ENCODE measurements at places on chromosomes 5 and 9. TPM values are rescaled to one million over a fixed set of nuclear protein-coding genes. Genes with fewer than 3 reads are reported as not detected.

DNA sequence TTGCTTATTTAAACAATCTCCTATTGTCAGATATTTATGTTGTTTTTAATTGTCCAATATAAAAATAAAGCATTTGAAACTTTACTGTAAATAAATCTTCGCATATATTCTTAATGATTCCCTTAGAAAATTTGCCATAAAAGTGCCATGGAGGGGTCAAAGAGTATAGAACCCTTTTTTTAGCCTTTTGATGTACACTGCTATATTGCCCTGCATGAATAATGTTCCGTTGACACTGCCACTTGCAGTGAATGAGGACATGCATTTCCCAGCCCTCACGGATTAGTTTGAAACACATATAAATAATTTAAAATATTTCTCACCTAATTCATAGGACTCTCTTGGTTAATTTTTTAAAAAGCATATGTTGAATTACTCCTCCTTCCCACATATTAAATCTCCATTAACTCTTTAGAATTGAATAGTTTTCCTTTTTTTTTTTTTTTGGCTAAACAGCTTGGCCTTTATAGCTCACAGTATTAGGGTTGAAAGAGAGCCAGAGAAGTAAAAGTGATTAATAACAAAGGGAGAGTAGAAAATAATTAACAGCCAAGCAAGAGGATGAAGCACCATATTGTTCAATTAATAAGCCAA lies 129.8 kb upstream of the SGCD start:
- DNase-seq = no peak

- no peak for DNase-seq
These were observed 46.9 kb downstream of the VCAN start for GRCh38 chr5:83518319-83519061.

DNA sequence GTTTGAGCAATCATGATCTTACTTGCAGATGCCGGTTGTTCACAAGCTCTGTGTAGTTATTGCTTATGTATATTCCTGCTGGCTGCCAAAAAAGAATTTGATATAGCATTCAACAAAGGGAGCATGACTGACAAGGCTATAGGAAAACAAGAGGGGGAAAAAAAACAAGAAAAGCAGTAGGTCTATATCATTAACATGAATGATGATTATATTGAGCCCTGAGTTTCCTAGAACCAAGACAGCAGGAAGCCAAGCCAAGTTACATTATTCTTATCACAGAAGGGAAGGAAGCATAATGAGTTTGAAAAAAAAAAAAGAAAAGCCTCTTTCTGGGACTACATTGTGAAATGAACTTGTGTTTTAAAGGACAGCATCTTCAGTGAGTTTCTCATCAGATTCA lies 41.0 kb downstream of the TSTD2 start:
- DNase-seq = no peak

DNA sequence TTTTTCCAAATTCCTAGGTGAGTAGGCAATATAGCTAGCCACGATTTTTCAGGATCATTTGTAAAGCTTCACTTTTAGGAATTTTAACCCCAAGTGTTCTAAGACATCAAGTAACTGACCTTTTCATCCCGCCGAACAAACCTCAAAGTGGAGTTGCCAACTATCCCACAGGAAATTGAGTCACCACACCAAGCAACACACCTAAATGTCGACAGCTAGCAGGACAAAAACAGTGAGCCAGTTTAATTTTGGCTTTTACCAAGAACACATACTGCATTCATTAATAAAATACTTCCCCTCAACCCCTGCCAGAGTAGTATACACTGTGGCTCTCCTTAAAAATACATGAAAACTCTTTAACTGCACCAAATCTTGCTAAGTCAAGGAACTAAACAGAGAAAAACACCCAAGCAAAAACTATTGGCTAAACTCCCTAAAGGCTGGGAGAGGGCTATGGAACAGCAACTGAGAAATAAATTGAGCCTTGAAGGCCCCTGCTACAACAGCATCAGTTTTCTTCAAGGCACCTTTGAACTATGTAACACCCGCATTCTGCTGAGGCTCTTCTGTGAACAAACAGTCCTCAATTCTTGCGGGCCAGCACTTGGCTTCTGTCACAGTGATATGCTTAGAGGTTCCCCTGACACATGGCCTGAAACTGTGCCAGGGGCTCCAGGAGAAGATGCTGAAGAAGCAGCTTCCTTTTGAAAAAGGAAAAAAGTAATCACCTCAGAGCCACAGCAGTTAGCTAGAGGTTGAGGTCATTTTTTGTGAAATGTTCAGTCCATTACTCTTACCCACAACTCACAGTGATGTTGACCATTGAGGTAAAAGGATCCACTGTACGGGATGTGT lies 459.6 kb downstream of the RAB3C start:
- DNase-seq = no peak

DNA sequence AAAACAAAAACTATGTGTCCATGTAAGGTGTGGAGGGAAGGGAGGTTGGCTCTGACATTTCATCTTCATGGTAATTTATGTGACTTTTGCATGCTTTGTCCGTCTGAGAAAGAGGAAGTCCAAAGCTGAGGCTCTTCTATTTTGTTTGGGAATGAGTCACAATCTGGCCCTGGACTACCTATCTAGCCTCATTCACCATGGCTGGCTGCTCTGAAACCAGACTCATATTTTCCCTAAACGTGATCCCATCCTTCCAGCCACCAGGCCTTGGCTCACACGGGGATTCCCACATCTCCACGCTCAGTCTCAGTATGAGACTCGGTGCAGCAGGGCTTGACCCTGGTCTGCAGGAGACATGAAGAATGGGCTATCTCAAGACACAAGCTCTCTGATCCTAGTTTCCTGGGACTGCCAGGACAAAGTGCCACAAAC lies 672.8 kb downstream of the ACTL7B start:
- DNase-seq = no peak

The EGR1 gene
- total RNA-seq = 7.5 TPM

The MPDZ gene
- total RNA-seq = 22.2 TPM

- DNase-seq = no peak
These were observed 159.5 kb downstream of the FGF18 start for GRCh38 chr5:171578829-171579491.

The PPP1R26 gene
- 58.8 TPM for total RNA-seq

The SPATA31A3 gene
- not detected for total RNA-seq

GRCh38 chr9:33458444-33458843 lies 11.1 kb upstream of the AQP3 start:
- no peak for DNase-seq

DNA sequence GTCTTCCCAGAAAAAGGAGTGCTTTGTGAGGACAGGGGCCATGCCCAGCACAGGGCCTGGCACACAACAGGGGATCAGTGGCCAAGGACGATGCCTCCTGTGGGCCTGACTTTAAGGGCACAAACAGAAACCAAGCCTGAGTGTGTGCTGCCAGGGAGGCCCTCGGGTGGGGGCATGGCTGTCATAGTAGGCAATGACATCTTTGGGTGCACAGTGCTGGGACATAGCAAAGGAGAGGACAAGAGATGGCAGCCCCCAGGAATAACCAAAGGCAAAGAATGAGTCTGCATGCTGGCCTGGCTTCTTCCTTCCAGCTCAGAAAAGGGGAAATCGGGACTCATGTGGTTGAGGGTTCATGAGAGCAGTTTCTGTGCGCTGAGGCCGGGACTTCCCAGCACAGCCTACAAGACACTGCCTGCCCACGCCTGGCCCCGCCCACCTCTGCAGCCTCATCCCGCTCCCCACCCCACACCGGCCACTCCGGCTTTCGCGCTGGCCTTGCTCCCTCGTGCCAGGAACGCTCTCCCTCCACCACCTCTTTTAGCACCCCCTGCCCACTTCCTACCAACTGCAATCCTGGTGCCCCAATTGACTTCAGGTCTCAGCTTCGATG lies 13.8 kb upstream of the LHX2 start:
- peak; percentile 77 for DNase-seq

DNA sequence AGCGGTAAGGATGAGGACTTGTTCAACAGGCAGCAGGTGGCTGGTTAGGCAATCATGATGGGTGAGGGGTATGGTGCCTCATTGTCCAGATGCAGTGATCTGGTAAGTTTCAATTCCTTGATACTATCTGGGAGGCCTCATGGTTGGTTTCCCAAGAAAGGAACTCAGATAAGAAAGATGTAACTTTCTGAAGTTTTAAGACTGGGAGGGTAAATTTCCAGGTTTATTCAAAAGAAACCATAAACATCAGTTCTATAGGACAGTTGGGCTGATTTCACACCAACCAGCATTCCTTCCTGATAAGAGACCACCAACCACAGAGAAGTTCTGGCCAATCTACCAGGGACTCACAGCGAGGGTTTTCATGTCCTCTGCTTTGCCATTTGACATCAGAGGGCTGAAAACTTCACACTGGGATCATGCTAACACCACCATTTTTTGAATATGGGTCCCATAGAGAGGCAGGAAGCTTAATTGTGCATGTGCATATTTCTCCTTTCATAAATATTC lies 773 bp upstream of the AGGF1 start:
- no peak for DNase-seq

- DNase-seq = no peak
These were observed 85.2 kb downstream of the NR3C1 start for GRCh38 chr5:143318270-143318669.

The RLN1 gene
- 0.42 TPM for total RNA-seq

GRCh38 chr5:88683506-88684135 lies 199.4 kb downstream of the MEF2C start:
- DNase-seq = peak; percentile 85

GRCh38 chr5:65066387-65067146 lies 297.8 kb downstream of the CWC27 start:
- no peak for DNase-seq

DNA sequence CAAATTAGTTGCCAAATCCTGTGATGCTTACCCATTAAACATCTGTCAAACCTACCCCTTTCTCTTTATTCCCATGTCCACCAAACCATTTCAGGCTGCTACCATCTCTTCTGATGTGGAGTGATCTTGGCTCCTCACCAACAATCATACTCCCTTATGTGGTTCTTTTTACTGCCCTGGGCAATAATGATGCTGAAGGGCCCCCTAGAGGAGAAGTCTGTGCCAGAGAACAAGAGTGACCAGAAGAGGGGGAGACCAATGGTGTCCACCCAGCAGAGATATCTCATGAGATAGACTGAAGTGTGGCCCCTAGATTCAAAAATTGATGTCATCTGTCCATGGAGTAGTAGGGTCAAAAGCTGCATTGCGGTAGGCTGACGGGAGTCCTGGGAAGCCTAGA lies 10.9 kb downstream of the LRRC70 start:
- DNase-seq = no peak

DNA sequence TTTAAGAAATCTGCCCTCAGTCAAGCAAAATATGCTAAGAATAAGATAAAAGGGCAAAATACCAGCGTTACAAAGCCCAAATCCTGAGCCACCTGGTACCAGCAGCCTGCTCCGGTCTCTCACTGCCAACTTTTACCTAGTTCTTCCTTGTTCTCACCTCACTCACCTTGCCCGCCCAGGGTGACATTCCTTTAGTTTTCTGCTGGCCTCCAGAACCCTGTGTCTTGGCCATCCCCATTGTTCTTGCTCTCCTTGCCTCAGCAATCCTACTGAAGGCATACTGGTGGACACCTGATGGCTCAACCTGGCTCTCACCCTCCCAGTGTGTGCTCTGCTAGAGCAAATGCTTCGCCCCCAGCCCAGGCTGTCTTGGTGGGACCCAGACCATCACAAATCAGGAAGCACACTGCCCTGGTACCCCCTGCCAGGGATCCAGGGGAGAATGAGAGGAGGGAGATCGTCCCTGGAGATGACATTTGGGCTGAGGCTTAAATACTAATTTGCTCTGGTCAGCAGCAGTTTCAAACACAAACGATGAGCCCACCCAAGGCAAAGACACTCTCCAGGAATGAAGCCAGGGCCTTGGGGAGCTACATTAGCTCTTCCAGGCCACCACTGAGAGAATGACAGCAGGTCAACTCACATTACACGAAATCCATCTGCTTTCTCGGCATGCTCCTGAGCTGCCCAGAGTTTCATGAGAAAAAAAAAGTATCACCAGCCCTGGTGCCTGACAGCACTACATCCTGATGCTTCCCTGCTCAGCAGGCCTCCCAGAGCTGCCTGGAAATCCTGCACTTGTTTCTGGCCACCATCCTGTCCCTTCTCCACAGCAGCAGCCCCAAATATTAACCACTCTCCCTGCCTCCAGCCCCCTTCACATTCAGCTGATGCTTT lies 12.2 kb upstream of the SEPTIN8 start:
- no peak for DNase-seq

DNA sequence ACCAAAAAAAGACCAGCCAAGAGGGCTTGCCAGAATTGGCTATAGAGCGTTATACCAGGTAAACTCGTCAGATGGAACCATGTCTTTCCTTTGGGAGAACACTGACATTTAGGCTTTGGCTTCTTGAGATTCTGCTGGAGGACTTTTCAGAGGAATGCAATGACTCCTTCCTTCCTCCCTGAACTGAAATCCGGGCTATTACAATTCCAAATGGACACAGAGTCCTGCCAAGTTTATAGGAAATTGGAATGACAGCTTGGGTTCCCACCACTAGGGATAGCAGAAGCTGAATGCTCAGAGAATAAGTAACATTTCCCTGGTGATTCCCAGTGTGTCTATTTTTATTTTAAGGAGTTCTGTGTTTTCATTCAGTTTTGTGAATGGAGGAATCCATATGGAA lies 143.0 kb downstream of the FGF1 start:
- DNase-seq = no peak

The CDKN2B gene
- total RNA-seq = not detected

DNA sequence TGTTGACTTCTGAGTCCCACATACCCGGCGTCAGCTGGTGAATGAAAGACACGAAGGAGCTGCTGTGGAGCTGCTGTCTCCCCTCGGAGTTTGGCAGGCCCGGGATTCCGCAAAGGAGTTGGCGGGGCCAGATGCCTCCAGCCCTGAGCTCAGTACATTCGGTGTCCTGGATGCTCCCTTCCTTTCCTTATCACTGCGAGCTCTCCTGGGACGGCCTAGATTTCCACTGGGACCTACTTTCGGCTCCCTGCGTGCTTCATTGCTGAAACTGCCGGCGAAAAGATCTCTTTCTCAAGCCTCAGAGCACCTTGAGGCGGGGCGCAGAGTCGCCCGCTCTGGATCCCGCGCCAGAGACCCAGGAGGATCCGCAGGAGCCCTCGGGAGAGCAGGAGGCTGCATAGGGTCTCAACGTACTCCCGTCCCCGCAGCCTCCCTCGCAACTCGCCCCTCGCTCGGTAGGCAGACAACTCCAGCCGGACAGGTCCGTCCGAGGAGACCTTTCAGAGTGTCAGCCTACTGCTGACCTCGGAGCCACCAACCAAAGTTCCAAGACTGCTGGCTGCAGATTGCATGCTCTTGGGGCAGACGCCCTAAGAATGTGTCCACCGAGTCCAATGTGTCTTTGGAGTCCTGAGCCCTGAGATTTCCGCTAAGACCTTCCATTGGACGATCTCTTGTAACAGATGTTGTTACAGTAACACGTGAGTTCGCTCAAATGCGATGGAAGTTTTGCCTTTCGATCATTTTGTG lies 6.1 kb downstream of the ANXA2R start:
- DNase-seq = peak; percentile 22

- DNase-seq = peak; percentile 98
These were observed 10.9 kb downstream of the LHX2 start for GRCh38 chr9:124022201-124023121.
